ENCODE measurements at places on chromosomes 7 and 10.

DNA sequence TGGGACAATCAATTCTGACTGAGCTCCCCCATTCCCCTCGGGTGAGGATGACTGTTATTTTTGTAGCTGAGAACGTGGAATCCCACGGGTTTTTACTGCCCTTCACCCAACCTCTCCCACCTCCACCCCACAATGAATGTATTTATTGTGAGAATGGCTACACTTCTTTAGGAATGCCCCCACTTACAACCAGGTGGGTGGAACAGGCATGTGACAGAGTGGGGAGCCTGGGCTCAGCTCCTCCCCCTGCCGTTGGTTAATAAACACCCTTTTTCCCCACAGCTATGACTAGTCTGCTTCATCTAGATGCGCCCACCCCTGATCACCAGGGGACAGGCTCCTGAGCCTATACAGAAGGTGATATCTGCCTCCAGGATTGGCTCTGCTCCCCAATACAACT is 2.0 kb downstream of the MRPL43 start:
- DNase-seq = no peak

DNA sequence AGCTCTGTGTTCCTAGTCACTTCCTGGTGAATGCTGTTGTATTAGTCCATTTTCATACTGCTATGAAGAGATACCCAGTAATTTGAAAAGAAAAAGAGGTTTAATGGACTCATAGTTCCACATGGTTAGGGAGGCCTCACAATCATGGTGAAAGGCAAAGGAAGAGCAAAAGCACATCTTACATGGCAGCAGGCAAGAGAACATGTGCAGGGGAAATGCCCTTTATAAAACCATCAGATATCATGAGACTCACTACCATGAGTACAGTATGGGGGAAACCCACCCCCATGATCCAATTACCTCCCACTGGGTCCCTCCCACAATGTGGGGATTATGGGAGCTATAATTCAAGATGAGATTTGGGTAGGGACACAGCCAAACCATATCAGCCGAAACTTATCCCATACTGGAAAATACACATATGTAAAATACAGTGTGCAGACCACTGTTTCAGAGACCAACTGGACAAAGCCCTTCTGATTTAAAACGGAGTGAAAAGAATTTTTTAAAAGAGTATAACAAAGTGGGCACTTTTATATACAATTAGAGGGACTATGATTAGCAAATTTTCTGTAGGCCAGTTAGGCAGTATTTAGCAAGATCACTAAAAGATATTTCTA is 8.0 kb downstream of the CYREN start:
- no peak for DNase-seq

- DNase-seq = no peak
Measured at GRCh38 chr7:121610243-121610642, 214.1 kb upstream of the FAM3C start.

DNA sequence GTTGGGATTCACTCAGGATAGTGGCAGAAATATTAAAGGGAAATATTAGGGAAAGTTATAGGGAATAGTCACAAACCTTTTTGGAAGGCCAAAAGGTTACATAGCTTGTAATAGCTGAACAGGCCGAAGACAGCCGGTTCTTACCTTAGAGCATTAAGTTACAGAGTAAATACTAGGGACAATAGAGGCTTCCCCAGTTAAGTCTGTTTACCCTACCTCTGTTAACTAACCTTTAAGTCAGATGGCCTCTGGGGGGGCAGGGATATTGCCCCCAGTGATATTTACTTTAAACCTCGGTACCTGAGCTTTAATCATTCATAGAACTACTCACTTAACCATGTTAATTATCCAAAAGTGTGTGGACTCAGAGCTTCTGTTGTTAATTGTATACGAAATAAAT is 7.4 kb downstream of the POLR1F start:
- DNase-seq = no peak

DNA sequence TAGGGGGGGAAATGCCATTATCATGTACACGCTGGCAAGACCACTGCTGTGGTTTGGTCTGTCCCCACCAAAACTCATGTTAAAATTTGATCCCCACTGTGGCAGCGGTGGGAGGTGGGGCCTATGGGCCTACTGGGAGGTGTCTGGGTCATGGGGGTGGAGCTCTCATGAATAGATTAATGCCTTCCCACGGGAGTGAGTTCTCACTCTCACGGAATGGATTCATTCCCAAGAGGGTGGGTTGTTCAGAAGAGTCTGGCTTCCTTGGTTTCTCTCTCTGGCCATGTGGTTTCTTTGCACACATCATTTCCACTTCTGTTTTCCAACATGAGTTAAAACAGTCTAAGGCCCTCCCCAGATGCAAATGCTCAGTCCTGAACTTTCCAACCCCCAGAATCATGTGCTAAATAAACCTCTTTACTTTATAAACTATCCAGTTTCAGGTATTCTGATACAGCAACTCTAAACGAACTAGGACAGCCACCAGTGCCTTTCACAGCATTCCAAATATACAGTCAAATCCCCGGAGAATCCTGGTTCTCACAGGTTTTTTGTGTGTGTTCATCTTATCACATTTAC is 44.3 kb downstream of the SMURF1 start:
- no peak for DNase-seq

- no peak for DNase-seq
Measured at GRCh38 chr7:48441848-48442492, 270.7 kb downstream of the ABCA13 start.

DNA sequence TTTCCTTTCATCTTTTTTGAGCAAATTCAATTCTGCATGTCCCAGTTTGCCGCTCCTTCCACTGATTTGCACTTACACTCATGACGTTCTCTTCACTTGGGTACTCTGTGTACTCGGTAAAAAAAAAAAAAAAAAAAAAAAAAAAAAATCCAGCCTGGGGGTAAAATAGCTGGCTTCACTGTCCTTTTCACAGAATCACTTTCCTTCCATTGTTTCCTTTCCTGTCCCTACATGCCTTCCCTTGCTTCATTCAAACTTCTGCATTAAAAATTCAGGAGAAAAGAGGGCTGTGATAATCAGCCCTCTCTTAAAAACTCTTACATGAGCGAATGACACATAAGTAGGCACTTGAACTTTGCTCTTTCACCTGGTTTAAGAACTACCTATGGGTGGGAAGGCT is 8.7 kb downstream of the ANKRD1 start:
- DNase-seq = no peak

DNA sequence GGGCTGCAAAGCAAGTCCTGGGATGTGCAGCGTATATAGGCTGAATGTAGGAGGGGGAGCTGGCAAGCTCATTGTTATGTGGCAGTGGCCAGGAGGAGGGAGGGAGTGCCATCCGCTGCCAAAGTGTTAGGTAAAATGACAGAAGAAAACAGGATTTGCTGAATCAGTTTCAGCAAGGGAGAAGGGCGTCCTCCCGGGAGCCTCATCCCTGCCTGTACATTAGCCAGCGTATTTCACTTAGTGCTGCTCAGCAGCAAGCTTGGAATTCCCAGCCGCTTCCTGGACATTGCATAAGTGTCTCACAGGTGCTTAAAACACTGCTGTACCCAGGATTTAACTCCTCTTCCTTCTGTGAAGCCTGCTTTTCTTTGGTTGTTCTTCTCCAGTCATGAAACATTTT is 2.5 kb downstream of the NIPSNAP2 start:
- DNase-seq = peak; percentile 82

- DNase-seq = no peak
Measured at GRCh38 chr10:28991333-28992270, 297.3 kb upstream of the LYZL1 start.

GRCh38 chr7:135673360-135673706 is 11.0 kb downstream of the STMP1 start:
- DNase-seq = no peak

GRCh38 chr7:67453580-67454380 is 457.1 kb downstream of the TYW1 start:
- no peak for DNase-seq

GRCh38 chr10:129179972-129180678 is 286.9 kb upstream of the MGMT start:
- DNase-seq = no peak

- no peak for DNase-seq
Measured at GRCh38 chr7:31271641-31272405, 68.7 kb downstream of the NEUROD6 start.

DNA sequence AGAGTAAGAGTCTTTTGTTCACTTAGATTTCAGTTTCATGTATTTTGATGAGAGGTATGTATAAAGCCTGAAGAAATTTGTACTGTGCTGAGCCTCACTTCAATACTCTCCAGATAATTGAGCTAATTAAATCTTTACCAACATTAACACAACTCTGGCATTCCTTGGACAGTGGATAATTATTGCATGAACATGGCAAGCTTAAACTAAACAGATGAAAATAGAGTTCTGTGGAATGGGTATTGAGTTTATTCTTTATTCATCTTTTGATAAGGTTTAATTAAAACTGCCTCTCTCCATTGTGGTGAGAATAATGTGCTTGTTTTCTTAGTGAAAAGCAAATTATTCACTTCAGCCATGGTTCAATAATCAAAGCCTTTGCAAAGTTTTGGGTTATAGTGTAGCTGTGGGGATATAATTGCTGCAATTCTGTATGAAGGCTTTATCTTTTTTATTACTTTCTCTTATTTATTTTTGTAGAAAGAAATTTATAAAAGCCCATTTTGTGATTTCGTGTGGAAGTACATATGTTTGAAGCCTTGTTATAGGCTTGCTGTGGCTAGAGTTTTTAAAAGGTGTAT is 126.4 kb upstream of the FZD1 start:
- no peak for DNase-seq

GRCh38 chr10:116777006-116777405 is 34.6 kb upstream of the HSPA12A start:
- DNase-seq = no peak

GRCh38 chr7:29538389-29538788 is 25.2 kb upstream of the PRR15 start:
- no peak for DNase-seq

DNA sequence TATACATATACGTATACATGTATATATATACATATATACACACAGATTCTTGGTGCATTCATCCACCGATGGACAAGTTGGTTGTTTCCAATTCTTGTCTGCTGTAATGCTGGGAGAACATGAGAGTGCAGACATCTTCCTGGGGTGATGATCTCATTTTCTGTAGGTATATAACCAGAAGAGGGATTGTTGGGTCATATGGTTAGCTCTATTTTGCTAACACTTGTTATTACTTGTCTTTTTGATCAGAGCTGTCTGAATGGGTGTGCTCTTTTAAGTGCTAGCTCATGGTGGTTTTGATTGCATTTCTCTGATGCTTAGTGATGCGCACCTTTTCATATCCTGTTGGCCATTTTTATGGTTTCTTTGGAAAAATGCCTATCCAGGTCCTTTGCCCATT is 106.4 kb downstream of the TAX1BP1 start:
- no peak for DNase-seq

Measured in gastrocnemius medialis (tissue), 4 donors.